Hepatic stellate cell (primary cell): ENCODE measurements at places on chromosomes 13 and 19.

DNA sequence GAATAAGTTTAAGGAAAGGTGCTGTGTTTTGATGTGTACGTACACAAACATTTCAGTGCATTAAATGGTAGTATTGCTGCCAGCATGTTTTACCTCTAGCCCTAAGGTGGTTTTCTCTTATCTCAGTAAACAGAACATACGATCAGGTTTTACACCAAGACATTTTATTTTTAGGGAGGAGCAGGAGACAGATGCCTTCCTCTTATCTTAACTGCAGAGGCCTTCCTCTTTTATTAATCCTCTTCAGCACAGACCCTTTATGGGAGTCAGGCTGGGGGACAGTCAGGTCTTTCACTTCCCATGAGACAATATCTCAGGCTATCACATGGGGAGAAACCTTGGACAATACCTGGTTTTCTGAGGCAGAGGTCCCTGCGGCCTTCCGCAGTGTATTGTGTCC, 14.9 kb upstream of the ZNF611 start:
- no peak for DNase-seq

DNA sequence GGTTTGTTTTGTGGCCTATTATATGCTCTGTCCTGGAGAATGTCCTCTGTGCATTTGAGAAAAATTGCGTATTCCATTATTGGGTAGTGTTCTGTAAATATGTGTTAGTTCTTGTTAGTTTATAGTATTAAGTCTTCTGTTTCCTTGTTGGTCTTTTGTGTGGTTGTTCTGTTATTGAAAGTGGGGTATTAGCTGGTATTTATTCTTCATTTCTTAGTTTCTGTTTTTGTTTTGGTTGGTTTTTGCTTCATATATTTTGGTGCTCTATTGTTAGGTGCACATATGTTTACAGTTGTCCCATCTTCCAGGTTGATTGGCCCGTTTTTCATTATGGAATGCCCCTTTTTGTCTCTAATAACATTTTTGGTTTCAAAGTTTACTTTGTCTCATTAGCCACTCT, 77.3 kb downstream of the DNAJC15 start:
- no peak for DNase-seq

GRCh38 chr19:34118879-34119748, 53.2 kb upstream of the LSM14A start:
- no peak for DNase-seq

- no peak for DNase-seq
Measured at GRCh38 chr19:16626796-16627192, 1.2 kb downstream of the MED26 start.

DNA sequence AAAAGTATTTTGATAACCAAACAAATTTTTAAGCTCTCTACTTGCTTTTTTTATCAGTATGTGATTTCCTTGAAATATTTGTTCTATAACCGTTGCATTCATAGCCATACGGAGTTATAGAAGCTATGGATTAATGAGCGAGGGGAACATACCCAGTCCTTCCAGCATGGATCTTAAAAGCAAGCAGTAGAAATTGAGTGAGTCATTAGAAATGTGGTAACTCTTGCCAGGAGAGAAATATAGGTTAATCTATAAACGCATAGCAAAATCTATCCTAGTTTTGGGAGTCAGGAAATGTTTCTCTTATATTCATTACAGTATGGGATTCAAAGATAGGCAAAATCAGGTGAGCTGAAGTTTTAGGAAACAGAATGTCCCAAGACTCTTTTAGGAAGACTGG, 507.4 kb downstream of the DACH1 start:
- no peak for DNase-seq

DNA sequence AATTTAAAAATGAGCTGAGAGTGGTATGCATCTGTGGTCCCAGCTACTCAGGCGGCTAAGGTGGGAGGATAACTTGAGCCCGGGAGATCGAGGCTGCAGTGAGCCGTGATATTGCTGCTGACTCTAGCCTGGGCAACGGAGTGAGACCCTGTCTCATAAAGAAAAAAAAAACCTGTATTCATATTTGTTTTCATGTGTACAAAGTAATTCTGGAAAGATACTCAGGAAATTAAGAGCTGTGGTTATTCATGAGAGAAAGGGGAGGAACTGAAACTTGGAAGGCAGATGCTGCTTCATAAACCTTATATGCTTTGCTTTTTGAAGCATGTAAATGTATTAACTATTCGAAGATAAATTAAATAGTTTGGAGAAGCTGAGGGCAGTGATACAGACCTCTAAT, 8.8 kb upstream of the RLN3 start:
- DNase-seq: no peak

DNA sequence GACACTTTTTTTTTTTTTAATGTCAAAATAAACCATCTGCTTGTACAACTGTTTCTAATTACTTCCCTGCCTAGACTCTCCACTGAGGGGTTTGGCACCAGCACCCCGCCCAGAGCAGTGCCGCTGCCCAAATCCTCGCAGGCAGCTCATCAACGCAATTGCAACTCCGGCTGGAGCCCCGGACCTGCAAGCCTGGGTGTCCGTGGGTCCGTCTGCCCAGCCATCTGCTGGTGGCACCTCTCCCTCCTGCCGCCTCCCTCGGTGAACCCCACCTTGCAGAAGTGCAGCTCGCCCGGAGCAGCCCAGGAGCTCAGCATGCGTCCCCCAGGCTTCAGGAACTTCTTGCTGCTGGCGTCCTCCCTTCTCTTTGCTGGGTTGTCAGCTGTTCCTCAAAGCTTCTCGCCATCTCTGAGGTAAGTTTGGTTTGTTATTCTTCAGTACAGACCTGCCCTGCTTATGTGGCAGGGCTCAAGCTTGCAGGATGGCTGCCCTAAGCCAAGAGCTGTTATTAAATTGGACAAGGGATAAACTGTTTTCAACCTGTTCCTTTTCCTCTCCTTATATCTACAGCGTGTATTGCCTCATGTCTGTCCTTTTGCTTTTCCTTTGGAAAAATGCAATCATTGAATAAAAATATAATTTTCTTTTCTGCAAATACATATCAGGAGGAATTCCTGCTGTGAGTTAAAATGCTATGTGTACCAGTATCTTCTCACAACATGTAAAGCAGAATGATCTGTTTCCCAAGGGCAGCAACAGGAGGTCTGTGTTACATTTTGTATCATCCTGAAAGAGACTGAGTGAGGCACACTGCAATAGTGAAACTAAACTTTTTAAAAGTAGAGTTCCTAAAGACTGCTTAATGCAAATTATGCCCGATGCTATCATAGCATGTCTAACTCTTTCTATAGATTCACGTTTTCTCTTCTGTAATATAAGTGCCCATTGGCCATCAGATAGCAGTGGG, at the start of gene ITGBL1:
Gene ITGBL1 (plus strand): TSS at position 157 of the 967 bp plus-strand sequence. CDS start 159 bp downstream, at position 316.
- no peak for DNase-seq

- no peak for DNase-seq
Measured at GRCh38 chr13:105937451-105937850, 598.0 kb downstream of the EFNB2 start.

- no peak for DNase-seq
Measured at GRCh38 chr19:16412596-16413355, 59.0 kb downstream of the EPS15L1 start.

DNA sequence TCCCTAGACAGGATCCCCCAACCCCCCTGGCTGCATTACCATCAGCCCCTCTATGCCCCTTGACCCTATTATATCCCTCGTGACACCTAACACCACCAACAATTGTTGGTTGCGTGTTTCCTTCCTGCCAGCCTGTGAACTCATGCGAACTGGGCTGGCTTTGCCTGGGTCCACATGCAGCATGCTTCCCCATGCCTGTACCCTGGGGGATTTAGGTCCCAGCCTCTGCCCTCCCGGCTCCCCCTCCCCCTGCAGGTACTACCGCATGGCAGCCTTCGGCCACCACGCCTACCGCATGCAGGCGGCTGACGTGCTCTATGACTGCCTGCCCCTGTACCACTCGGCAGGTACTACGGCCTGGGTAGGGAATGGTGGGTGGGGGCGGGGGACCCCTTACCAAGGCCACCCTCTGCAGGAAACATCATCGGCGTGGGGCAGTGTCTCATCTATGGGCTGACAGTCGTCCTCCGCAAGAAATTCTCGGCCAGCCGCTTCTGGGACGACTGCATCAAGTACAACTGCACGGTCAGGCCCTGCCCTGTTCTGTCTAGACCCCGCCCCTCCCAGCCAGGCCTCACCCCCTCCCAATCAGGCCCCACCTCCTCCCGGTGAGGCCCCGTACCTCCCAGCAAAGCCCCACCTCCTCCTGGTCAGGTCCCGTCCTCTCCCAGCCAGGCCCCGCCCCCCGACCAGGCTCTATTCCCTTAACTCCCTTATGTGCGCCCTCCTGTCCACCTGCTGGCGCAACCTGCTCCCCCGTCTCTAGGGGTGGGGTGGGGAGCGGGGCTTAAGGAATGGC, 18.5 kb downstream of the SLC27A1 start:
- no peak for DNase-seq

DNA sequence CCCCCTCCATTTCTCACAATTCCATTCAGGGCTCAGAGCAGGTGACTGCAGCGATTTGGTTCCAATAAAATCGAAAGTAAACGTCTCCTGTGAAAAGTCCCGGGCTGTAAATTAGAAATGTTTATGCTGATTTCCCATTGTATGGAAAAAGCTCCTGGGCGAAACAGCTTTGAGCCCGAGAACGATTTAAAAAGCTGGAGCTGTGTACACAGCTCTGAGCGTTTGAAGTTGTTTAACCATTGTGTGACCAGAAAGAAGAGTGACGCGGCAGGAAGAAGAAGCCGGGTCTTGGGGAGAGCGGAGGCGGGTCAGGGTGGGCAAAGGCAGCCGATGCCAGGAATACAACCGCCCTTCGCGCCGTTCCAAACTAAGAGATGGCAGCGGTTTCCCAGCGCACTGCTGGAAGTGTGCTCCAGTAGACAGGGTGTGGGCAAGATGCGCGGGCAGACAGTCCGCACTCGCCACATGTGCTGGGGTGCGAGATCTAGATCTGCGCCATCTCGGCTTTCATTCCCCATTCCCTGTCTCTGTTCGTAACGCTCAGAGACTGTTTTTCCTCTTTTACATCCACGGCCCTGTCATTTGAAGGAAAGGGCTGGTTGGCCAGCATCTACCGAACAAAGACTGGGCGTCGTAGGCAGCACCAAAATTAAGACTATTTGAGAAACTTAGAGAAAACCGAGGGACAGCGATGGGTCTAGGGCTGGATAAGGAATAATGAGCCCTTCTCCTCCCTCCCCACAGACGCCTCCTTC, 960 bp upstream of the GSX1 start:
- no peak for DNase-seq
